ENCODE measurements at places on chromosomes 6 and 20. TPM values are rescaled to one million over a fixed set of nuclear protein-coding genes. Genes with fewer than 3 reads are reported as not detected.

SLC52A3 gene
- total RNA-seq: 19.7 TPM

WFDC11 gene
- not detected for total RNA-seq

GSTA1 gene
- total RNA-seq: 8.1 TPM

DYNLT1 gene
- 140 TPM for total RNA-seq

TRIM10 gene
- 3.9 TPM for total RNA-seq

EGFL8 gene
- 13.7 TPM for total RNA-seq

CLIC5 gene
- total RNA-seq: 74.9 TPM

CRIP3 gene
- 0.69 TPM for total RNA-seq

Measured in colonic mucosa (tissue), 4 donors.